Uterus (tissue), 4 donors: ENCODE measurements at places on chromosomes 6 and 20.

GRCh38 chr6:23177806-23178205 is 608.4 kb downstream of the HDGFL1 start:
- no peak for DNase-seq

- DNase-seq: peak; percentile 42
Observed at GRCh38 chr20:1491281-1491840, at the start of gene SIRPB2. SIRPB2 (minus strand) TSS chr20:1491420; CDS start chr20:1491359, 61 bp downstream.

DNA sequence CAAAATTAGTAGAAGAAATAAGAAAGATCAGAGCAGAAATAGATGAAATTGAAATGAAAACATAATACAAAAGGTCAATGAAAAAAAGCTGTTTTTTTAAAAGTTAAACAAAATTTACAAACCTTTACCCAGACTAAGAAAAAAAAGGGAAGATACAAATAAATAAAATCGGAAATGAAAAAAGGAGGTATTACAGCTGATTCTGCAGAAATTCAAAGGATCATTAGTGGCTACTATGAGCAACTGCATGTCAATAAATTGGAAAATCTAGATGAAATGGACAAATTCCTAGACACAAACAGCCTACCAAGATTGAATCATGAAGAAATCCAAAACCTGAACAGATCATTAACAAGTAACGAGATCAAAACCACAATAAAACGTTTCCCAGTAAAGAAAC is 59.2 kb downstream of the ZFP64 start:
- no peak for DNase-seq

DNA sequence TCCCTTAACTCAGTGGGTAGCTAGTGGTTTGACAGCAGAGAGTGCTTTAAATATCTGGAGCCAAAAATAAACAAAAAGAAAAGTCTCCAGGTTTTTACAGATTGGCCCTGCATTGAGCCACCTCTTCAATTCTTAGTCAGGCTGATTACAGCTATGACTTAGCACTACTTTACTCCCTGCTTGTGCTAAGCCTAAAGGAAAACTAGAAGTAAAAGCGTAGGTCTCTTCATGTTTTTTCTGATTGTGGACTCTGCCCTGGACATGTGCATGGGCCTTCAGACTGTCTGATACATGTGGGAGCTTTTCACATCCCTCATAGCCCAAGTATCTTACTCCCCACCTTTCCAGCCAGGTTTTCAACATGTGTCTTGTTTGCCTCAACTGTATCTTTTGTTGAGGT is 33.3 kb downstream of the KPNA5 start:
- no peak for DNase-seq

DNA sequence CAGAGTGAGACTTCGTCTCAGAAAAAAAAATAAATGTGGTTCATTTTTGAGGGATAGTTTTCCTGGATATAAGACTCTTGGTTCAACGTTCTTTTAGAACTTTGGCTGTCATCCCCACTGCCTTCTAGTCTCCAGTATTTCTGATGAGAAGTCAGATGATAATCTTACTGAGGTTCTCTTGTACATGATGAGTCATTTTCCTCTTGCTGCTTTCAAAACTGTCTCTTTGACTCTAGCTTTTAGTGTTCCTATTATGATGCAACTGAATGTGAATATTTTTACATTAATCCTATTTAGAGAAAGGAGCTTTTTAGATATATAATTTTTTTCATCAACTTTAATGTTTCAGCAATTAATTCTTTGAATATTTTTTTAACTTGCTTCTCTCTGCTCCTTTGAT is 46.0 kb upstream of the OR14J1 start:
- DNase-seq: no peak

DNA sequence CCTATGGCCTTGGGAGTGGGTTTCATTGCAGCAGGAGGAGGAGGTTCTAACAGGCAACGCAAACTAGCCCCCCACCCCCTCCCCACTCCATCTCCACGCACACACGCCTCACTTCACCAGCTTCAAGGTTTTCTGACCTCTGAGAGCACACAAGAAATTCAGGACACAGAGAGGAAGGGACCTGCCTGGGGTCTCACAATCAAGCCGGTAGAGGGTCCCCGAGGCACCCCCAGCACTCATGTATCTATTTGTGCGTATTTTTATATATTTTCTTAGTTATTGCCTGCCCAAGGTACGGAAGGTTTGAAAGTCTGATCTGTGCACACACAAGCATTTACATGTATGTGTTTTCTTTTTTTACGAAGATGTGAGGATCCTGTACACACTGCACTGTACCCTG is 16.9 kb downstream of the MDFI start:
- DNase-seq: no peak

DNA sequence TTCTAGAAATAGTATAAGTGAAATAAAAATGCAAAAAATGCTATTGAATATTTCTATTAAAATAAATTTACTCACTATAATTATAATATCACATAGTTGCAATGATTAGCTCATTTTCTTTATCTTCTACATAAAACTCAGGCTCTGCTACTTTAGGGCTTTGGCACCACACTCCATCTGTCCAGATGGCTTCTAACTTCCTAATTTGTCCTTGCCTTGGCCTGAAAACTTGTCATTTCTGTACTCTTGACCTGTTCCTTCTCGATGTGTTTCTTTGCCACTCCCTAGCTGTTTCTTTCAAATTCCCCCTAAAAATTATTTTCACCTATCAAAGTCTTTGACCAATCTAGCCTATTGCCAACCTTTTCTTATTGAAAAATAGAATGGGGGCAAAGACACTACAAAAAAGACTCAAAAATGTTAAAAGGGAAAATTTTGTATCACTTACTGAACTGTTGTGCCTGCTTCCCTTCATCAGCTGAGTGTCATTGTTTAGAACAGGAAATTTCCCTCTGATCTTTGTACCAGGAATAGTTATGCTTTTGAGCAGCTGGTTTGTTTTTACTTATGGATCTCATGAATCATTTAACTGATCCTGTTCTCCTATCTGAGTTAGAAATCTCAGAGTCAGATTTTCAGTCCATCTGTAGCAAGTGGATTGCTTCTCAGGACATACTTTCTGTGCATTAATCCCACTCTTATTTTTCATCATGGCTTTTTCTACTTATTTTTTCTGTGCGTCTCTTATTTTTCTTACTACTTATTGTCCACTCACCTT is 279.2 kb upstream of the CNR1 start:
- DNase-seq: no peak

GRCh38 chr6:134480593-134480992 is 162.7 kb upstream of the SGK1 start:
- DNase-seq: no peak

DNA sequence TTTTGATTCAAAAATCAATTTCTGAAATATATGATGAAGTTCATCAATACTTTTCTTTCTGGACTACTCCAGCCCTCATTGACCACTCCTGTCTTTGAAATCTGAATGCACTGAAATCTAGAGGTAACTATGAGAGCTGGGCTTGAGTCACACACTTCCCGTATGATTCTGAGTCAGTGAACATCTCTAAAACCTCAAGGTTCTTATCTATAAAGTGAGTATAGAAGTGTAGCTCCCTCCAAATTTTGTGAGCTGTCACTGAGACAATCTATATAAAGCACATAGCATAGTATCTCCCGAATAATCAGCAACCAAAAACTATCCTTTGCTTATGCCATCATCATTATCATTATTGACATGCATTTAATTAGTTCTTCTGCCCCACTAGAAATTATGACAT is 182.4 kb downstream of the TSHZ2 start:
- DNase-seq: no peak

DNA sequence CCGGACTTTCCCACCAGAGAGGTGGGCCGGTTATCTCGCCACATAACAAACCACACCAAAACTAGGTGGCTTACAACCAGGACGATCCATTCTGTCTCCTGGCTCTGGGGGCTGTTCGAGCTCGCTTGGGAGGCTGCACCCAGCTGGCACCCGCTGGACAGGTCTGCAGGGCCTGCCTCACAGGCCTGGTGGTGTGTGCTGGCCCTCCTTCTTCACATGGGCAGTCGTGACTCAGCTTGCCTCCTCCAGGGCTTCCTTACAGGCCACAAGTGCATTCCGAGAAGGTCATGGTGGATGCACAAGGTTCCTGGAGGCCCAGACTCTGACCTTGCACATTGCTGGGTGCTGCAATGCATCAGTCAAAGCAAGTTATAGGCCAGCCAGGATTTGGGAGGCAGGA is 34.2 kb downstream of the FOXF2 start:
- no peak for DNase-seq

GRCh38 chr20:34629342-34629741 is 47.5 kb downstream of the PIGU start:
- no peak for DNase-seq

- no peak for DNase-seq
Observed at GRCh38 chr20:38252292-38253288, 7.9 kb downstream of the KIAA1755 start.

GRCh38 chr20:16692009-16692408 is 37.8 kb upstream of the SNRPB2 start:
- DNase-seq: no peak

DNA sequence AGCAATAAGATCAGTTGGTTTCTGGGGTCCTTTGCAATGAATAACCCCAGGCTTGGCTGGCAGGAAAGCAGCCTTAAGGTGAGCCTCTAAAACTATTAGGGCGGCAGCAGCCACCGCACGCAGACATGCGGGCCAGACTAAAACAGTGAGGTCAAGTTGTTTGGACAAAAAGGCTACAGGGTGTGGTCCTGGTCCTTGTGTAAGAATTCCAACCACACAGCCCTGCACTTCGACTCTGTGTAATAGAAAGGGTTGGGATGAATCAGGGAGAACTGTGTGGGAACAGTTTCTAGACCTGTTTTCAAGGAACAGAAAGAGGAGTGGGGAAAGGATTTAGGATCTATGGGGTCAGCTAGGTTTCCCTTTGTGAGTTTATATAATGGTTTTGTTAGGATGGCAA is 237.6 kb downstream of the SMOC2 start:
- DNase-seq: no peak

DNA sequence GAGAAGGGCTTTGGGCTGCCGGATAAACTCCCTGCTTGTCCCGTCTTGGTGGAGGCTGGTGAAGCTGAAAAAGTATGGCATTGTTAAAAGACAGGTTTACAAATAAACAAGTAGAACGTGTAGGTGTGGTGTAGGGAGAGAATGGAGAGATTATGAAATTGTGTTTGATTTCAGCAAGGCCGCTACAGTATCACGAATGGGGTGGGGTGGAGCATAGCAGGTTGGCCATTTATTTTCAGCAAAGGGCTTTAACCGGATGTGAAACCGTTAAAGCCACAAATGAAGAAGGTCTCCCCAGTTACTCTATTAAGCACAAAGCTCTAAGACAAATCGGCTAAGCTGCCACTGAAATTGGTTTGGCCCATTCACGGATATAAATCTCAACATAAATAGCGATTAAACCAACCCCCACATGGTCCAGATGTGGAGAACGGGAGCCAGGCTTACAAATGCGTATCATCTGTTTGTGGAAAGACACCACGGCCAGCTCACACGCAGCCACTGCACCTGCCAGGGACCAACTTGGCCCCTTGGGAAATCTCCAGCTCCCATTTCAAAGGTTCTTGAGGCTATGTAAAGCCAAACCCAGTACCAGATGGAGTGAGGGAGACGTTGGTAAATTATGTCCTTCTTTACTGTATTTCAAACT is 94.0 kb downstream of the ZMYND8 start:
- no peak for DNase-seq

DNA sequence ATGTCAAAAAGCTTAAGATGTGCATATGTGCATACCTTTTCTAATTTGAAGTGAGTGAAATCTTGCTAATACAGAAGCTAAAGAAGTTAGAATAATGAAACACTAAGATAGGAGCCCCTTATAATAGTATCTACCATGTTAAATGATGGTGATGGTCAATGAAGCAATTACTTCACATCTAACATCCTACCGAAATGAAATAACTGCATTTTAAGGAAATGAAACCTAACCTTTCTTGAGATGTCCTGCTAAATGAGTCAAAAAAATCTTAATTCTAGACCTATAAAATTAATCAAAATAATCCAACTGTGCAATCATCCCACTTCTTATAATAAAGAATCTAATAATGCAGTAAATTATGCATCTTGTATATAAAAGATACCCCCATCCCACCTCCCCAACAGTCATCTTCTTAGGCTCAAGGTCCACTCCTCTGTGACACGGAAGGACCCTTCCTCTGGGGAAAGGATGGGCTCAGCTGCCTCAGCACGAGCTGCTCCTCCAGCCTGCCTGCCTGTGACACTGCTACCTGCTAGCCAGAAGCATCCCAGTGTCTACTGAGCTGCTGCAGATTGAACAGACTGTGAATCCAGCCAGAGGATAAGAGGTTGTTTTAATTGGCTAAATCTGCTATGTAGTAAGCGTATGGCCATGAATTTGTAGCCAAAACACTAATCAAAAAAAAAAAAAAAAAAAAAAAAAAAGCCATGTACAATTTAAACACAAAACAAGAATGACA is 129.6 kb upstream of the BEND3 start:
- no peak for DNase-seq

DNA sequence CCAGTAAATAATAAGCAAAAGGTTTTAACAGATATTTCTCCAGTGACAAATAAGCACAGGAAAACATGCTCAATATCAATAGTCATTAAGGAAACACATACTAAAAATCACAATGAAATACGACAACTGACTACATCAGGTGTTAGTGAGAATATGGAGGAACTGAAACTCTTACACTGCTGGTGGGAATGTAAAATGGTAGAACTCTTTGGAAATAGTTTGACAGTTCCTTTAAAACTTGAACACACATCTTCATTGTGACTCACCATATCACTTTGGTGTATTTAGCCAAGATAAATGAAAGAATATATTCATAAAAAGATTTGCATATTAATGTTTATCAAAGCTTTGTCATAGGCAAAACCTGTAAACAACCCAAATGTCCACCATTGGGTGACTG is 11.3 kb upstream of the MAP3K5 start:
- no peak for DNase-seq

GRCh38 chr6:157224951-157225574 is 98.3 kb downstream of the TMEM242 start:
- no peak for DNase-seq

DNA sequence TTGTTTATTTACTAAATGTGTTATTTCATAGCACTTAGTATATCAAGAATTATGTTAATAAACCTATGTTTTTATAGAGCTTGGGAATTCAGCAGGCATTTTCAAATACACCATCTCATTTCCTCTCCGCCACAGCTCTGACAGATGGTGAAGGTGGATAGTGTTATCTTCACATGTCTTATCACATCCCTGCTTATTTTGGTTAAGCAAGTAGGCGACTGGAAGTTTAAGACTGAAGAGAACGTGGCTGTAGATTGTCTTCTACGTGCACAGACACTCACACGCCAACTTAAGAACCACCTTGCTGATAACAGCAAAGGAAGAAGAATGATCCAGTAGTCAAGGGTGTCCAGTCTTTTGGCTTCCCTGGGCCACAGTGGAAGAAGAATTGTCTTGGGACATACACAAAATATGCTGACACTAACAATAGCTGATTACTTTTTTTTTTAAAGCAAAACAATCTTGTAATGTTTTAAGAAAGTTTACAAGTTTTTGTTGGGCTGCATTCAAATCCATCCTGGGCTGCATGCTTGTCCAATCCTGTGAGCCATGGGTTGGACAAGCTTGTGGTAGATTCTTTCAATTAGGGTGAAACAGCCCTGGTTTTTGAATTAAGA is 43.3 kb upstream of the SCGN start:
- DNase-seq: no peak

DNA sequence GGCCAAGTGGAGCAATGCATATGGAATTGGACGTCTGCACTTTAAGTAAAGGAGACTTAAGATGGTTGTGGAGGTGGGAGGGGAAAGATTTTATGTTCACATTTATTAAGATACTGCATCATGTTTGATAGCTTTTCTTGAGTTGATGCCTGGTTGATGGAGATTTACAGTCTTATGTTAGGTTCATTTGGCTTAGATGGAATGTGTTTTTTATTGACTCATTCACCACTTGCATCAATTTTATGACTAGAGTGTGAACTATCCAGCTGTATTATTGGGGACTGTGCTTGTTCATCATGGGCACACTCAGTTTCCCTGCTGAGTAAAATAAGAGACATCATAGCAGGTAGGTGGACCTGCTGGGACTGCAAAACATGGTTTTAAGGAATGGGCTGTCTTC is 91.2 kb upstream of the SCP2D1 start:
- DNase-seq: no peak
